Cardiac muscle cell (in vitro differentiated cells and primary cell): ENCODE measurements at places on chromosomes 2 and 18. TPM values are rescaled to one million over a fixed set of nuclear protein-coding genes. Genes with fewer than 3 reads are reported as not detected.

Gene CHRND
- total RNA-seq: 0.09 TPM in 1 of 2 replicates, not detected in the other

Gene KCNG2
- total RNA-seq: not detected in 2 replicates

Gene PHOSPHO2
- total RNA-seq: 3.4 and 3.8 TPM in 2 replicates

Gene ACMSD
- not detected in 2 replicates for total RNA-seq

Gene DSG4
- not detected in 2 replicates for total RNA-seq

Gene CHMP1B
- 42.8 TPM in 2 replicates for total RNA-seq

Gene EMILIN1
- 18.5 and 20.2 TPM in 2 replicates for total RNA-seq

Gene EFHD1
- total RNA-seq: 3.2 and 8.0 TPM in 2 replicates

Gene SLC30A3
- total RNA-seq: 75.1 and 84.7 TPM in 2 replicates

Gene CIDEA
- not detected in 2 replicates for total RNA-seq

Gene CAVIN2
- total RNA-seq: 0.74 and 1.1 TPM in 2 replicates

Gene ALPG
- not detected in 2 replicates for total RNA-seq

Gene POMC
- total RNA-seq: 2.8 and 3.9 TPM in 2 replicates

Gene VAMP5
- 6.7 and 7.7 TPM in 2 replicates for total RNA-seq

Gene CCDC102B
- 8.2 and 13.0 TPM in 2 replicates for total RNA-seq

Gene MOCOS
- total RNA-seq: 0.60 and 0.85 TPM in 2 replicates

Gene PDCD1
- not detected in 2 replicates for total RNA-seq

Gene WDR7
- 9.2 and 9.8 TPM in 2 replicates for total RNA-seq

Gene POTEJ
- 1.1 and 4.1 TPM in 2 replicates for total RNA-seq

Gene SEMA4F
- 8.4 and 8.6 TPM in 2 replicates for total RNA-seq

Gene KCNJ13
- not detected in 2 replicates for total RNA-seq

Gene SLC40A1
- 0.80 and 5.2 TPM in 2 replicates for total RNA-seq

Gene DNAH7
- 0.42 and 1.8 TPM in 2 replicates for total RNA-seq

Gene SS18
- total RNA-seq: 148 and 159 TPM in 2 replicates

Gene MSTN
- total RNA-seq: 0.27 and 0.28 TPM in 2 replicates

Gene RGPD4
- not detected in 2 replicates for total RNA-seq

Gene LYPD6B
- 1.6 and 3.9 TPM in 2 replicates for total RNA-seq

Gene LRP2
- total RNA-seq: 1.3 and 1.5 TPM in 2 replicates

Gene YPEL5
- 65.5 and 85.5 TPM in 2 replicates for total RNA-seq

Gene SGO2
- total RNA-seq: 1.8 and 13.9 TPM in 2 replicates

Gene THSD7B
- total RNA-seq: not detected in 2 replicates

Gene POU3F3
- total RNA-seq: not detected in 2 replicates

Gene SERPINB12
- not detected in 2 replicates for total RNA-seq

Gene SRD5A2
- total RNA-seq: 0.04 and 0.06 TPM in 2 replicates

Gene OXER1
- 0.48 TPM in 1 of 2 replicates, not detected in the other for total RNA-seq

Gene TRIM43
- not detected in 2 replicates for total RNA-seq

Gene C2orf66
- total RNA-seq: 0.27 TPM in 1 of 2 replicates, not detected in the other

Gene GKN2
- not detected in 2 replicates for total RNA-seq

Gene HOXD13
- not detected in 2 replicates for total RNA-seq

Gene C2orf80
- total RNA-seq: not detected in 2 replicates

Gene BOLL
- total RNA-seq: 0.28 TPM in 1 of 2 replicates, not detected in the other

Gene CYP27A1
- 63.1 and 106 TPM in 2 replicates for total RNA-seq

Gene SOX11
- 35.6 and 40.7 TPM in 2 replicates for total RNA-seq

Gene SPEG
- total RNA-seq: 275 and 292 TPM in 2 replicates

Gene ZAP70
- total RNA-seq: 2.7 and 7.3 TPM in 2 replicates

Gene RAB6C
- 0.09 TPM in 1 of 2 replicates, not detected in the other for total RNA-seq

Gene AGBL5
- total RNA-seq: 52.0 and 52.5 TPM in 2 replicates

Gene STAT4
- total RNA-seq: 0.32 and 0.45 TPM in 2 replicates

Gene RTP5
- total RNA-seq: not detected in 2 replicates

Gene PMS1
- total RNA-seq: 16.5 and 16.9 TPM in 2 replicates

Gene LRRTM1
- 17.4 and 18.0 TPM in 2 replicates for total RNA-seq

Gene SPR
- 13.2 and 16.3 TPM in 2 replicates for total RNA-seq

Gene KCNK3
- 2.9 and 6.2 TPM in 2 replicates for total RNA-seq

Gene GNAL
- 10.4 and 13.3 TPM in 2 replicates for total RNA-seq

Gene OTOS
- not detected in 2 replicates for total RNA-seq

Gene MXD1
- 2.8 and 3.6 TPM in 2 replicates for total RNA-seq

Gene ICOS
- total RNA-seq: not detected in 2 replicates
